Stimulated activated CD8-positive, alpha-beta memory T cell treated with anti-CD3 and anti-CD28 coated beads, Interleukin-15, amount 100 ng/mL, for 24 hours (primary cell): ENCODE measurements at places on chromosomes 2 and 18.

- DNase-seq = no peak
Measured at GRCh38 chr2:36405183-36405582, 49.6 kb downstream of the CRIM1 start.

GRCh38 chr2:102261467-102262135, 49.8 kb upstream of the IL1RL1 start:
- DNase-seq = no peak

DNA sequence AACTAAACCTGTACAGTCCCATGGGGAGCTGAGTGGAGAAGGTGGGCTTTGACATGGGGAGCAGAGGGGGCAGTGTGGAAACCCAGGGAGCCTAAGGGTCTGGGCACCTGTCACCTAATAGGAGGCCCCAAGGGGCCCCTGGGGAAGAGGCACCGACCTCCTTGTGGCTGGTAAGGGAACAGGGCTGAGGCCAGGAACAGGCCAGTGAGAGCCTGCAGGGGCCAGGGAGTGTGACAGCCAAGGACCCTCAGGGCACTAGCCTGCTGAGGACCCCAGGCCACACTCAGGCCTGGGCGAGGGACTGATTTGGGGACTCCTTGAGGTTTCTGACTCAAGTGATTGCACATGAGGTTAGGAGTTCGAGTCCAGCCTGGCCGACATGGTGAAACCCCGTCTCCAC, 24.5 kb upstream of the ALPP start:
- no peak for DNase-seq

DNA sequence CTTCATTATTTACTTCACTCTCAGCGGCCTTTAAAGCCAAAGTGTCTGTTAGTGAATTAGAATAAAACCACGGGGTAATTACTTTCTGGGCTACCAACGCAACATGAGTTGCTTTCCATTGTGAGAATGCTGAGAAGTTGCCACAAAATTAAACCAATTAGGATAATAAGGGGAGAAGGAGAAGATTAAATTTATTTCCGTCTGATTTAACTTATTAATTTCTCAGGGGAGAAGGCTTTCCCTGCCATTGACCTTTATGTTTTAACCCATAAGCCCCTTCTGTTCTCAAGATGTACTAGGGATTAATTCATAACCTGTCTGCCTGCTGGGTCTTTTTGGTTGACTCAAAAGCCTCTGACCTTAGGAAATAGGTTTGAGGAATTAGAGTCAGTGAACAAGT, 42.3 kb upstream of the IGFBP5 start:
- DNase-seq = no peak

DNA sequence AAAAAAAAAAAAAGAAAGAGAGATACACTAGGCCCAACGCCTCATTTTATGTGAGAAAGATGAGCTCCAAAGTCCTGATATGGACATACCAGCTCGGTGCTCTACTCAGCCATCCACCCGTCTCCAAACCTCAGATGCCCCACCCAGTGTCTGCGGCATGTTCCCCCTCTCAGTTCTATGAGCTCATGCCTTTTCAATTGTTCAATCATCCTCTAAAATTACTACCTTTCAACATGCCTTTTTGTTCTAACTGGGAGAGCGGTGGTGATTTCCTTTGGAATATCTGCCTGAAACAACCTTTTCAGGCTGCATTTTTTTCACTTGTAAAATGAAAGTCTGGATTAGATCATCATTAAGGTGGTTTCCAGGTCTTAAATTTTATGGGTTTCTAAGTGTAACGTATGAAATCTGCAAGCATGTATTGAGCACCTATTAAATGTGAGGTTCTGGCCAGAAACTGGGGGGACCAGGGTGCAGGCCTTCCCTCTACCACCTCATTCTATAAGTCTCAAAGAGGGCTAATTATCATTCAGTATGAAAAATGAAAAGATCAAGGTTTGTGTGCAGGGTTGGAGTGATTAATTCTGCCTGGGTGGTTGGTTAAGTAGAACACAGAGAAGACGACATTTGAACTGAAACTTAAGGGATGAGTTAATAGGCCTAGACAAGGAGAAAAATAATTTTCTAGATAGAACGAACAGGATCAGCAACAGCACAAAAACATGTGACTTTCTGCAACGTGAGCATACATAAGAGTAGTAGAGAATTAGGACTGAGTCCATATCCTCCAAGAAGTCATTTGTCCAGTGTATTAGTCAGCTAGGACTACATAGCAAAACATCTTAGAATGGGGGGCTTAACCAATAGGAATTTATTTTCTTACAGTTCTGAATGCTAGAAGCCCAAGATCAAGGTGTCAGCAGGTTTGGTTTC, 87.4 kb upstream of the GLS start:
- no peak for DNase-seq

GRCh38 chr2:41495050-41495449, 552.8 kb upstream of the PKDCC start:
- no peak for DNase-seq

- DNase-seq = no peak
Measured at GRCh38 chr2:128442891-128443302, 124.2 kb upstream of the HS6ST1 start.

DNA sequence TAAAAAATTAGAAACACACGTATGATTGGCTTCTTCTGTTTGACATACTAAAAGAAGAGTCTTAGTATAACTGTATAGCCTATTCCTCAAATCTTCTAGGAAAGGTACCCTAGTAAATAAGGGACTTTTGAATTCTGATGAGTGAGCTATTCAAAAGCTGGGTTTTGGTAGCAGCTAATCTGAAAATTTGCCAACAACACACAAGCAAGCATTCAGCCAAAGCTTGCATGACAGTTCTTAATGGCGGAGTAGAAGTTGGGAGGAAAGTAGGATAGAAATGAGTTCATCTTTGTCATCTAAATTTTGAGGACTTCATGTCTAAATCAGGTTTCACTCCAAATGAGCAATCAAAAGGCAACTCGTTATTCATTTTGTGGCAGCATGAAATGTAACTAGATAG, 813.0 kb downstream of the MBD2 start:
- no peak for DNase-seq

- no peak for DNase-seq
Measured at GRCh38 chr2:174605687-174606086, 8.1 kb upstream of the WIPF1 start.

DNA sequence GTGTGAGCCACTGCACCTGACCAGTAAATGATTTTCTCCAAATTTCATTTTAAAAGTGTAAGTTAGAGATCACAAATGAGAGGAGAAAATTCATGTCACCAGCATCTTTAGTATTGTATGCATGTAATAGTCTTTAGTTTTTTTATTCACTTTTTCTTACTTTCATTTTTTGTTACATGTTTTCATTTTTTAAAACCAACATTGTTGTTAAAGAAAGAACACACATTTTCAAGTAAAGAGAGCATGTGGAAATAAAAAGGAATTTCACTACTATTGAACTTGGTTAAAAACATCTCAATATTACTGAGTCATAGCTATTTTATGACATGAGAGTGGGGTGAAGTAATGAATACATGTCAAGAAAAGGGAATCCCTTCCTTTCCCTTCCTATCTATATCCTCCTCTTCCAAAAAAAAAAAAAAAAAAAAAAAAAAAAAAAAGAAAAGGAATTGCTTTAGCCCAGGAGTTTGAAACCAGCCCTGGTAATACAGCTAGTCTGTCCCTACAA, 29.1 kb upstream of the PMAIP1 start:
- no peak for DNase-seq

- no peak for DNase-seq
Measured at GRCh38 chr2:227147023-227147422, 17.0 kb downstream of the COL4A4 start.

GRCh38 chr2:222709191-222709891, 37.9 kb downstream of the MOGAT1 start:
- DNase-seq = no peak

- no peak for DNase-seq
Measured at GRCh38 chr2:3608373-3609278, 13.7 kb downstream of the COLEC11 start.

- DNase-seq = no peak
Measured at GRCh38 chr2:43152741-43153647, 73.4 kb downstream of the ZFP36L2 start.

DNA sequence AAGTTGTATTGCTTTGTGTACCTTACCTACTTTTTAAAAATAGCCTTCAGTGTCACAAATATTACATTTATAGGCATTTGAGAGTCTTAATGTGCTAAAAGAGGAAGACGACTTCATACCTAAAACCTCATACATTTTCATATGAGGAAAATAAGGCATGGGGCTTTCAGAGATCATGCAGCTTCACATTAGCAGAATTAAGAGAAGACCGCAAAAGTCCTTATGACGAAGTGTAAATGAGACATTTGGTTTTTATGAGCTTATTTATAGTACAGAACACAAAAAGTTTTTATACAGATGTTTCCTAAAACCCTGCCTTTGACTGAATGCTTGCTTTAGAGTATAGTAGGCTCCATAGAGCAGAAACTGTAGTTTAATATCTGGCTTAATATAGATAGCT, 10.1 kb upstream of the CCDC138 start:
- DNase-seq = no peak

- DNase-seq = no peak
Measured at GRCh38 chr2:123696021-123696420, 329.1 kb upstream of the CNTNAP5 start.

DNA sequence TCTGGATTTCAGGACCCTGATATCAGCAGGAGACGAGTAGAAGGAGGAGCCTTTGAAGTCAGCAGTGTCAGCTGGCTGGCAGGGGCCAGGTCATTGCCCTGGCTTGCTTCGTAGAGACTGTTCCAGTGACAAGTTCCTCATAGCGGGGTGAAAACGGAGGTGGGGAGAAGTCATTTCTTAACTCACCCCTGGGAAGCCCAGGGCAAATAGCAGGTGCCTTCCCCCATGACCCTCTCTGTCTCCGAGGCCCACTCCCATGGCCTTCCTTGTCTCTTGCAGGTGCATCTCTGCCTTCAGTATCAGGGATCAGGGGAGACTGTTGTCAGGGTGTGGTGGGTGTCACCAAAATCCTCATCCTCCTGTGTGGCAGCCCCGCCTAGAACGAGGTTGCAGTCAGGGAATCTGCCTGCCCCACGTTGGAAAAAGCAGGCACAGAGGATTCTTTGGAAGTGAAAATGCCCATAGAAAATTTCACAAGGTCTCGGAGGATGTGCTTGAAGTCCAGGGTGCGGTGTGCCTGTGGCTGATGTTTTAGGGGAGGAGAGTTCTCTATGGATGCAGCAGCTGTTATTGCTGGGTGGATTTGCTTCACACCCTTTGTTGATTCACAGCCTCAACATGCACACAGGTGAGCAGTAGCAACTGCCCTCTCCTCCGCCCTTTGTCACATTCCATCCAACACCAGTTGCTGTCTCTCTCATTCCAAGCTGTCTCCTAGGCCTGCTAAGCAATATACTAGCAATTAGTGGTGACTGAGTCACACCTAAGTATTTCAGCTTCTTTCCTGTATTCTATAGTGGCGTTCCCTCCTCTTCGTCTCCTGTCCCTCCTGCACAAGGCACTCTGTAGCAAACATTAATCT, 142.6 kb upstream of the FHL2 start:
- no peak for DNase-seq

GRCh38 chr2:206863196-206863595, 76.1 kb upstream of the CPO start:
- DNase-seq = no peak

DNA sequence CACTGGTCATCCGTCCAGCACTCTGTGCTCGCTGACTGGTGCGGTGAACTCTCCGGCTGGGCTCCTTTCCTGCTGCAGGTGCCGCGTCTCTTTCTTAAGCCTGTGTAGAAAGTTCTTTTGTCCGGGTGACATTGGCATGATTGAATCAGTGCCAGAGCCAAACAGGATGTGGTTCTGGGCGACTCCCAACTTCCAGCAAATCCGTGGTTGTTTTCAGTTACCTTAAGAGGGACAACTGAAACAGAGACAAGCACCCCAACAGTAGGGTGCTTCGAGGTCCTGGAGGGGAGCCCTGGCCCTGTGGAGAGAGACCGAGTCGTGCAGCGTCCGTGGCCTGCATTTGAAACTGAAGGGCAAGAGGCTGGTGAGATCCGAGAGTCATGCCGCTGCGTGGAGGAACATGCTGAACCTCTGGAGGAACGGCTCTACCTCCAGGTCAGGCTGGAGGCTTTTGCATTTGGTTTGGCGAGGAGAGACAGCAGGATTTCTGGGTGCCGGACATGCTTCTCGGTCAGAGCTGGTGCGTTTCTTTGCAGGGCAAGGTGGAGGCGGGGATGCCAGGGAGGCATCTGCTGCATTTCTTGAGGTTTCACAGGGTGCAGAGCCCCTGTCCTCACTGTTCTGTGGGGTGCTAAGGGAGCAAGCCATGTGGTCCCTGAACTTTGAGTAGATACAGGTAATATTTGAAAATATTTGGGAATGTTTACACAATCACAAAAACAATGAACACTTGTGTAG, 26.8 kb downstream of the SH3BP4 start:
- no peak for DNase-seq

DNA sequence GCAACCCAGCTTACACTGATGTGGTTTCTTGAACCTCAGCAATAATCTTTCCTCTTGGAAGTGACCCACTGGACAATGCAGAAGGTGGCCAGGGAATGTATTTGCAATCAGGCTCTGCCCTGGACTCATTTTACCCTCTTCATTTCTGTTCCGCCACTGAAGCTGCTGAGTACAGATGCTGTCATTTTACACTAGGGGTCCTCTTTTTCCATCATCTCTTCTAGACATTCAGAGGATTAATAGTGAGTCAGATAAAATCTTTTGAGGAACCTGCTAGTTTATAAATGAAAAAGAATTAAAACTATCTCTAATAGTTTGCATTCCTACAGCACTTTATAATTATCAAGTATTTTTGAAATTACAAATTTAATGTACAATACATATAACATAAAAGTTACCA, 87.9 kb upstream of the PNPT1 start:
- no peak for DNase-seq

DNA sequence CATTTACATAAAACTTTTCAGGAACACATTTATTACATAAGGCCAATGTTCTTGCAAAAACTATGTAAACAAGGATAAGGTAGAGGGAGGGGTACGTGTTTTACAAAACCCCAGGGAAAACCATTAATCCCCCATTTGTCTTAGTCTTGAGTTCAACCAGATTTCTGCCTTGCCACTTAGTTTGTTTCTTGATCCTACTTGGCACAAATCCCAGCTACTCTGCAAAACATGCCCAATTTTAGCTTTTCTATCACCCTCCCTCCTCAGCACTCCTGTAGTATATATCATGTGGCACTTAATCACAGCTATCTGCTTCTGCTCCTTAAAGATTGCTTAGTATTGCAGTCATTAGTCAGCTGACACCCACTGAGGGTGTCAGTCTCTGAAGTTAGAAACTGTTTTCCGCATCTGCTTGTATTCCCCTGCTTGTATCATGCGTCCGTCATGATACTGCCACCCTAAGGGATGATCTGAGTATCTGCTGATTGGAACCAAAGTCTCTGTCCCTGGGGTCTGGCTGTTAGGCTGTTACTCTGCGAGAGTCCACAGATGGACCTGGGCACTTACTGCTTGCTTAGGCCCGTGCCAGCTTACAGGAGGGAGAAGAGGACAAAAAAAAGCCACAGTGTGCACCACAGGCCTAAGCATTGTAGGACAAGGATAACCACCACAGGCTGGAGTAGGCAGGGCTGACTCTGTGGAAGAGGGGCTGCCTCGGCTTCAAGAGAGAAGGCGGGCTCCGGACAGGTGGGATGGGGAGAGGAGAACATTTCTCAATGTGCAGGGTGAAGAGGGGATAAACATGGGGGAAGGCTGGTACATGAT, 82.2 kb downstream of the EPAS1 start:
- DNase-seq = no peak

GRCh38 chr2:23601301-23601965, 216.5 kb downstream of the KLHL29 start:
- DNase-seq = no peak

GRCh38 chr2:230893841-230894781, 29.4 kb downstream of the ITM2C start:
- no peak for DNase-seq
